ENCODE measurements at places on chromosomes 7 and 10.
A peak's percentile ranks its signal among the peaks of the same experiment; 100 is the strongest.

GRCh38 chr7:1757601-1758000, 87.5 kb downstream of the ELFN1 start:
- no peak for DNase-seq

DNA sequence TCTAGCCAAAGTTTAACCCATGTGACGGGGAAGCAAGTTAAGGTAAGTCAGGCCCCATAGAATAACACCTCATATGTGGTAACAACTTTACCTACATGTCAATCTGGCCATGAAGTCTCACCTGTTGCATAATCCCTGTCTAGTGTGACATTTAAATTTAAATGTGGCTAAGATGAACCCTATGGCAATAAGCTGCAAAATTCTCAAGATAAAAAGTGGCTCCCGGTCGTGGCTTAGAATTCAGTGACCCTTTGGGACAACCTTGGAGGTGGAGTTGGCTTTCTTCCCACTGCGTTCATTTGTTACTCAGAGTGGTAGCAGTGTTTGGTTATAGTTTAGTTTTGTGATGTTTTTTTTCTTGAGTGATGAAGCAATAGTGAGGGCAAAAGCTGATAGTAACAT, 90.6 kb downstream of the ARID5B start:
- no peak for DNase-seq

DNA sequence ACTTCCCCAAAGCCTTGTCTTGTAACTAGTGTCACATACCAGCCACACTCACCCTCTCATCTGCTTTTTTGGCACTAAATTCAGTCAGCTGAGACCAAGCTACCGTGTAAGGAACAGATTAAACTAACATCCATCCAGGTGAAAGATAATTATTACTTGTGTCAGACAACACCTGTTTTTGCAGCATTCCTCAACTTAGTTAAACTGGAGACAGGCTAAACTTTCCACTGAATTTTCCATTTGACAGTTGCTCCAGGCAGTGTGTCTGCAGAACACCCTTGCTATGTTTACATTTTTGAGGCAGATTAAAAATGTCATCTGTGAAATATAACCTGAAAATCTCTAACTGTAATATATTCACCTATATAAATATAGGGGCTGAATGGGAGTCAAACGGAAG, 73.6 kb downstream of the CYP26A1 start:
- DNase-seq, result no peak

DNA sequence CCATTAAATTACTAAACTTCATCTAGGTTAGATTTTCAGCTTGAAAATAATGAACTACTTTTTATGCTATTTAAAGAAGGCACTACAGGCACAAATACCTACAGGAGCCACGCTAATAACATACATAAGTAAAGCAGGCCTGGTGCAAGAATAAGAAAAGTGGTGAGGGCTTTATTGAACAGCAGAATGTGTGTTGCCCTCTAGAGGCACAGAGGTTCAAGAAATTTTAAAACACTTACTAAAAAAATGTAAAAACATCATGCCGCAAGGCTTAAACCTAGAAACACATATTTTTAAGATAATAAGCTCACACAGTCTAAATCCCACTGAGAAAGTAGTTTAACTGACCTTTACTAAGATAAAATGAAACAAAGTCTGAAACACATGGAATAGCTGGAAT, 20.3 kb downstream of the CACUL1 start:
- DNase-seq, result no peak

DNA sequence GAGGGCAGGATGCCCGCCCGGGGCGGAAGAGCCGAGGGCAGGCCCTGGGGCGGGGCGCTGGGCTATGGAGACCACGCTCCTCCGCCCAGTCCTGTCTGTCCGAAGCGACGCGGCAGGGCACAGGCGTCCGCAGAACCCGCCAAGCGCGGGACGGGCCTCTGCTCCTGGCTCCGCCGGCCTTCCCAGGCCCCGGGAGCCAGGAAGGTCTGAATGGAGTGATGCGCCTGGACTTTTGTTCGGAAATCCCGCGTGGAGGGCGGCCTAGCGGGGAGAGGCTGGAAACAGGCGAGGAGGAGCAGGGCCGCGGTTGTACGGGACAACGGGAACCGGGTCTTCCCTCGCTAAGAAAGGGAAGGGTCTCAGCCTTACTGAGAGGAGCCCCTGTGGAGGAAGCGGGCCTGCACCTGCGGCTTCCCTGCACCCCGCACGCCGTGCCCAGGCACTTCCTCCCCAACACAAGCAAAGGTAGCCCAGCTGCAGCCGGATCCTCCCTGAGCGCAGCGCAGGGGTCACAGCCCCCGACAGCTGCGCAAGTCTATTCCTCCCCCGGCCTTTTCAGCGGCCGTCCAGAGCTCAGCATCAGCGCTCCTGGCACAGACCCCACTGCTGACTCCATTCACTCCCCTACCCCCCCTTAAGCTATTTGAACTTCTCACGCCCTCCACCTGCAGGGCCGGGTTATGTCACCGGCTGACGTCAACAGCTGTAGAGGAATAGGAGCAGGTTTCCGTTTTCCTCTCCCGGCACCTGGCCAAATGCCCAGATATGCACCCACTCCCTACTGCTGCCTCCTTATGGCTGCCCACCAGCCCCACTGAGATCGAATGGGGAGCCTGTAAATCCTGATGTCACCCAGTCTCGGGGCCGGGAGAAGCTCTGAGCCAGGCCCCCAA, 143.2 kb upstream of the RET start:
- DNase-seq, result peak; percentile 1
